Activated T-cell treated with anti-CD3 and anti-CD28 coated beads for 1 hour (primary cell): ENCODE measurements at places on chromosomes 4 and X.

GRCh38 chr4:81651243-81651899, 179.7 kb upstream of the RASGEF1B start:
- DNase-seq = no peak

GRCh38 chr4:18388039-18388438, 366.5 kb upstream of the LCORL start:
- no peak for DNase-seq

DNA sequence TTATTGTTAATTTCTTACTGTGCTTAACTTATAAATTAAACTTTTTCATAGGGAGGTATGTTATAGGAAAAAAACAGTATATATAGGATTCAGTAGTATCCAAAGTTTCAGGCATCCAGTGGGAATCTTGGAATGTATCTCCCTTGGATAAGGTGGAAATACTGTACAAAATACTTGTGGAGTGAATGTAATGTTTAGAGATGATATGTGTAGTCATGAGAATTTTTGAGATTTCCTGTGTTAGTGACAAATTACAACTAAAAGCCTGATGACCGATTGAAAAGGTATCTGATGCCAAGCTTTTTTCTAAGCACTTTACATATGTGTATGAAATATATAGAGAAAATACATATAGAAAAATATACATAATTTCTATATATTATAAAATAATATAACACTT, 69.2 kb downstream of the STK32B start:
- DNase-seq = no peak

DNA sequence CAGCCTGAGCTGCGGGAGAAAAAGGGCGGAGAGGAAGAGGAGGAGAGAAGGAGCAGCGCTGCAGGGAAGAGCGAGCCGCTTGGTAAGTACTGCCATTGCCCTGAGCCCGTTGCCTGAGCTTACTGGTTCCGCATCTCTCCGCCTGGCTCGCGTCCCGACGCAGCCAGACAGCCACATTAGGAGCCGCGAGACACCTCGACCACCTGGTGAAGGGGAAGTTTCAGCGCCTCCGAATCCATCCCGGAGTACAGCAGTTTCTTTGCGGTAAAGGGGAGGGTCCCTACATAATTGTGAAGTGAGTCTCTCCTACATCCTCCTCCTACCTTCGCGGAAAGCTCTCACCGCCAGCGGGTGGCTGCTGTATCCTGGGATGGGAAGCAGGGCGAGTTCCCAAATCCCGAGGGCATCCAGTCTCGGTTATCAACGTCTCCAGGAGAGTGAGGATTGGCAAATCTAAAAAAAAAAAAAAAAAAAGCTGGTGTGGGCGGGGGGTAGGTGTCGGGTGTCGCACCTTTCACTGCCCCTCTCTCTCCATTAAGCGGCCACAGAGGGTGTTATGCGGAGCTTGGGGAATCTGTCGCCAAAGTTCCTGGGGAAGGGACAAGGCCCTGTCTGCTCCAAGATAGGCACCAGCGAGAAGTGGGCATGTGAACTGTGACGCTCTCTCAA, 7.9 kb downstream of the TBX22 start:
- DNase-seq = no peak

DNA sequence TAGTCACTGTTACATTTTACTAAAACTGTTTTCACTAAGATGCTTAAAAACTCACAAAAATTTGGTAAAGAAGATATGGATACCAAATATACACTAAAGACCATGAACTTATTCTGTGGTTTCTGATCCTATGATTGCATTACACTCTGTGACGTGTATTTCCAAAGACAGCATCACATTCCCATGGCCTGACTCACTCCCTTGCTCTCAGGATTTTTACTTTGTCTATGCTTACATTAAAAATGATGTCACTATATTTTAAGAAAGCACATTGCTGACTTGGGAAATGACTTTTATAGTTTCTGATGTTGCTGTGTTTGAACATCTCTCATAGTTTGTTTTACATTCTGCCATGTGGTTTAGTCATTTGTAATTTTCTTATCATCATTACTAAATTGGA, 327.9 kb upstream of the MAGEB18 start:
- no peak for DNase-seq
